HepG2 (cell line): ENCODE measurements at places on chromosomes 4 and X. TPM values are rescaled to one million over a fixed set of nuclear protein-coding genes. Genes with fewer than 3 reads are reported as not detected.
A peak's percentile ranks its signal among the peaks of the same experiment; 100 is the strongest.

DNA sequence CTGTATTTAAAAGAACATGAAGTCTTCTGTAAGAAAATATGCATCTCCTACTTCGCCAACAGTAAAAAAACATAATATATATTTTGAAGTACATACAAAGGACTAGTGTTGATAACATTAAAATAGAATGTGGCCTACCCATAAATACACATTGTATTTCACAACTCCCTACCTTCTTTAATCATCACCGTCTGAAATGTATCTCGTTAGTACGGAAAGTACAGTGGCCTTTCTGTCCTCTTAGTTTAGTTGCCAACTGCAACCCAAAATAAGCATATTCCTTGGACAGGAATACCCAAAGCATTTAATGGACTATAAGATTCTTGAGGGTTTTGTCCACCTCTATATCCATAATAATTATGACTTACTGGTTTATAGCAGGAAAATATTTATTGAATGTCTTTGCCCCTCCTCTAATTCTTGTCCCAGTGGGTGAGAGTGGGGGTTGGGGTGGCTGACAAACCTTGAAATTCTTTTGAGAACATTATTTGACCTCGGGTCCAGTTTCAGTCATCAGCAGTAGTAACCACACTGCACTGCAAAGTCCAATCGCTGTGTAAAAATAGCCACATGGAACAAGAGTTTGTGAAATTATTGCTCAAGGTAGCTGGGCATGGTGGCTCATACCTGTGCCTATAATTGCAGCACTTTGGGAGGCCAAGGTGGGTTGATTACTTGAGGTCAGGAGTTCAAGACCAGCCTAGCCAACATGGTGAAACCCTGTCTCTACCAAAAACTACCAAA is 474.5 kb downstream of the KLHL13 start:
- H3K4me3 ChIP-seq = no peak overlapping the region
- no peaks in the 10 kb centered on the region for H3K36me3 ChIP-seq
- no peaks in the 10 kb centered on the region for H3K27me3 ChIP-seq
- H3K27ac ChIP-seq = no peak overlapping the region

- H3K27me3 ChIP-seq = no peaks in the 10 kb centered on the region
- no peak for DNase-seq
- H3K4me3 ChIP-seq = no peak overlapping the region
- H3K4me1 ChIP-seq = no peaks in the 10 kb centered on the region
- no peak overlapping the region for H3K27ac ChIP-seq
Observed at GRCh38 chrX:340641-341423, 22.2 kb upstream of the GTPBP6 start.

DNA sequence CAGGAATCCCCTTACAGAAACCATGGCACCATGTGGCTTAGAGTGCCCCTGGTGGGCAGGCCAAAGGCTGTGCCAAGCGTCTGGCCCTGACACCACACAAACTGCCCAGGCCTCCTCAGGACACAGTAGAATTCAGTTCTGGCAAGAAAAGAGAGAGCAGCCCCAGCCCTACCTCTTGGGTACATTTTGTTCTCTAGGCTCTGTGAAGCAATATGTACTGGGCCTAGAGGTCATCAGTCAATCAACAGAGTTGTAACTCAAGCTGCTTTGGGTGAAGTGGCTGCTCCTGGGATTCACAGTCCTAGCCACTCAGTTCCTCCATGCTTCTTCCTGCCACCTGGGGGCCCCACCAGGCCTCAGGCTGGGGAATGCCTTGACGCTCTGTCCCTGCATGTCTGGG is 158.1 kb upstream of the MAMLD1 start:
- no peaks in the 10 kb centered on the region for H3K36me3 ChIP-seq
- no peak for DNase-seq

GRCh38 chrX:123962006-123962467 is 531 bp downstream of the STAG2 start:
- peaks cover 15% of the 10 kb centered on the region for H3K4me1 ChIP-seq
- no peak for DNase-seq

DNA sequence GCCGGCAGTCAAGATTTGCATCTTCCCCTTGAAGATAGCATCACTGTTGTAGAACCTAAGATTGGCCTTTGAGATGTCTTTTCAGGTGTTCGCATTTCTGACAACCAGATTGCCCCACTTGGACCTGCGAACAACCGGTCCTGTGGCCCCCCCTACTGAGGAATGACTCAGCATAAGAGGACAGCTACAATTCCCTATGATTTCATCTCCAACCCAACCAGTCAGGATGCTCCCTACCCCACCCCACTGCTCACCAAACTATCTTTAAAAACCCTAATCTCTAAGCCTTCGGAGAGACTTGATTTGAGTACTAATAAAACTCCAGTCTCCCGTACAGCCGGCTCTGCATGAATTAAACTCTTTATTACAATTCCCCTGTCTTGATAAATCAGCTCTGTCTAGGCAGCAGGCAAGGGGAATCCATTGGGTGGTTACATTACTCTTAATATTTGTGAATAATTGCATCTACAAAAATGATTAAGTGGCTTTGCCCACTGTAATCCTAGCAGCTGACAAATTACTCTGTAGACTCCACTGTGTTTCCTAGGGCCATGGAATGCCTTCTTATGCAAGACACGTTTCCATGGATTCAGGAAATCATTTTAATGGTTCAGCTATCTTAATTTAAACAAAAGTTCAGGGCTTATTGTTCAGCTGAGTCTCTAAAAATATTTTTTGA is 95.4 kb downstream of the GPR143 start:
- no peaks in the 10 kb centered on the region for H3K4me1 ChIP-seq
- H3K4me3 ChIP-seq = no peak overlapping the region
- H3K27ac ChIP-seq = no peak overlapping the region
- no peaks in the 10 kb centered on the region for H3K27me3 ChIP-seq

DNA sequence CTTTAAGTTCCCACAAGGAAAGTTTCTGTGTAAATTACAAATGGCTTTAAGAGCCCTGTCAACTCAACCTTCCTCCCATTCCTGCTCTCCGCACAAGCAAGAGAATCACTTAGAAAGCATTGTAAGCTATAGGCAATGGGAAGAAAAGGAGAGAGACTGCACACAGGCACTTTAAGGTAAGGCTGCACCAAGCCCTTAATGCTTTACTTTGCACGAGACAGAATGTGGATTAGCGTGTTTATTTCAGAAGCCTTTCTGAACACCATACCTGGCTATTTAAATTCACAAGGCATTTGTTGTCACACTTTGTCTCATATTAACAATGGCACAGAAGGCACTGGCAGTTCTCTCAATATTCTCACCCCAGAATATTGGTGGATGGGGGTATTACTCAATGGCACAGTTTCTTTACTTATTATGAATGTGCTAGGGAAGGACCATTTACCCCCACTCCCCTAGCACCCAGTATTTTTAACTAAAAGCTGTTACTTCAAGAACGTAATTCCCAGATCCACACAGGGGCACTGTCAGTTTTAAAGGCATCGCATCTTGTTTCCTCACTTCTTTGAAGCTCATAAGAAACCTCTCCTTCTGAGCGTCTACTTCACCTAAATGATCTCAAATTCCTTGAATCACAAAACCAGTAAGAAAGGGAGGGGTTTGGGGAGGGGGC is 150.0 kb downstream of the MAML3 start:
- H3K4me3 ChIP-seq = no peak overlapping the region
- H3K27me3 ChIP-seq = peaks cover 8% of the 10 kb centered on the region; the same call in 1 of the 3 replicates
- H3K27ac ChIP-seq = no peak overlapping the region
- no peaks in the 10 kb centered on the region for H3K36me3 ChIP-seq

DNA sequence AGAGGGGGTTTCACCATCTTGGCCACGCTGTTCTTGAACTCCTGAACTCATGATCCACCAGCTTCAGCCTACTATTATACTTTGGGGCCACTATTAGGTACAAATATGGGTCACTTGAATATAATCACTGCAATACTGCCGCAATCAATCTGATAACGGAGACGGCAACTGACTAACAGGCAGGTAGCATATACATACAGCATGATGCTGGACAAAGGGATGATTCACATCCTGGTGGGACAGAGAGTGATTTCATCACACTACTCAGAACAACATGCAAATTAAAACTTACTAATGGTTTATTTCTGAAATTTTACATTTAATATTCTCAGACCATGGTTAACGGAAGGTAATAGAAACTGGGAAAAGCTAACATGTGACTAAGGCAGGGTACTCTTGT is 10.9 kb downstream of the LRBA start:
- no peak overlapping the region for H3K27ac ChIP-seq
- no peak overlapping the region for H3K4me3 ChIP-seq

GRCh38 chr4:2823671-2824328 is 19.8 kb upstream of the ADD1 start:
- H3K36me3 ChIP-seq = peaks cover 20% of the 10 kb centered on the region
- DNase-seq = no peak
- no peak overlapping the region for H3K4me3 ChIP-seq
- no peak overlapping the region for H3K27ac ChIP-seq
- no peaks in the 10 kb centered on the region for H3K4me1 ChIP-seq
- H3K27me3 ChIP-seq = no peaks in the 10 kb centered on the region

DNA sequence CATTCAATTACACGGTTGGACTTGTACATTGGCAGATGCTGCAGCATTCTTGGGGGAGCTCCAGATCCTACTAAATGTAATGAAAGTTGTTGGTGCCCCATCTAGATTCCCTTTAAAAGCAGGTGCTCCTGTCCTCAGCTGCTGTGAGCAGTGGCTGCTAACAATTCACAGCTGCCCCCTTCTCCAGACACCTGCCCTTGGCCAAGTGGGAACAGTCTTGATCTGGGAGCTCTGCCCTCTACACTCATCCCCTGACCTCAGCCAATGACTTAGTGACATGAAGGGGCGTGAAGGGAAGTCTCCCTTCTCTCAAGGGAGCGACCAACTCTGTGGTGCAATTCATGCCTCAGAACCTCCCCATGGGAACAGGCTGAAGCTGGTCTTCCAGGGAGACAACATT is 125.7 kb downstream of the EIF4E start:
- no peaks in the 10 kb centered on the region for H3K4me1 ChIP-seq
- H3K27me3 ChIP-seq = no peaks in the 10 kb centered on the region
- H3K27ac ChIP-seq = no peak overlapping the region
- H3K4me3 ChIP-seq = no peak overlapping the region
- H3K36me3 ChIP-seq = no peaks in the 10 kb centered on the region
- DNase-seq = no peak

- no peaks in the 10 kb centered on the region for H3K36me3 ChIP-seq
- no peak overlapping the region for H3K27ac ChIP-seq
- no peaks in the 10 kb centered on the region for H3K27me3 ChIP-seq
- DNase-seq = no peak
- H3K4me1 ChIP-seq = no peaks in the 10 kb centered on the region
Observed at GRCh38 chr4:74309223-74309622, 953 bp downstream of the EPGN start.

DNA sequence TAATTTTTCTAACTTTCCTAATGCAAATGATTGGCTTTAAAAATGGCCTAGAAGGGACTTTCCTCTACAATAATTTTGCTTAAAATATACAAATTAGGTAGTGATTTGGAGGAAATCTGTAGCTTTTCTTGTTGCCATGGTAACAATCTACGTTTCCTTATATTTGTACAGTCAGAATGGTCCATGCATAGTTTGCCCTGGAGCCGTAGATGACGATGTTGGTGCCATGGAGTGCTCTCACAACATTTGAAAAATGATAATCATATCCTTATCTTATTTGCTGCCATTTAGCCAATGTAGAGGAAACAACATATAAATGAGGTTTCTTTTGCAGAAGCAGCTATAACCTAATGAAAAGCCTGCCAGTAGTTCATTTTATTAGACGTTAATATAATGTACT is 89.0 kb upstream of the NMU start:
- DNase-seq = no peak
- no peaks in the 10 kb centered on the region for H3K4me1 ChIP-seq
- no peaks in the 10 kb centered on the region for H3K36me3 ChIP-seq
- H3K27me3 ChIP-seq = no peaks in the 10 kb centered on the region
- no peak overlapping the region for H3K27ac ChIP-seq

DNA sequence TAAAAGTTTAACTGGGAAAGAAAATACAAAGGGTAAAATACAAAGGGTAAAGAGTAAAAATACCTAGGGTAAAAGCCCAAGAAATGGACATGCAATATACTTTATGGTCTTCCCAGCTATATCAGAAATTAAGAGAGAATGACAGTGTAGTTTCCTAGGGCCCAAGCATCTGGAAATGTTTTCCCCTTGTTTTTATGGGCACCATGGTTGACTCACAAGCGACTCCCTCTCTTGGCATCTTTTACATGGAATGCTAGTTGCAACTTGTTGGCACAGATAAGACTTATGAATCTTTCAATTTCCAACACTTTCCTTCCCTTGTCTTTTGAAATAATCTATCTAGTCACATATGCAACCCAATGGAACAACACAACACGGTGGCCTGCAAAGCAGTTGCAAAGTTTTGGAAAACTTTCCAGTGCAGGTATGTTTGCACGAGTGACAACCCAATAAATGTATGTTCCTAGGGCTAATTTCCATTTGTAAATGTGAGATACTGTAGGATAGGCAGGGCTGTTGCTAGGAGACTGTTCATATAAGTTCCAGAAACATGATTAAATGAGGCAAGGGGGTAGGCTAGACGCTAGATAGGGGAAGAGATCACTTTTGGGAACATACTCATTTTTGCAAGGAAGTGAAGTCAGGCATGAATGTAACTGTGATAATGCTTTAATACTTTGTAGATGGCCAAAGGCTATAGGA is 36.4 kb upstream of the CWH43 start:
- no peaks in the 10 kb centered on the region for H3K36me3 ChIP-seq
- no peak overlapping the region for H3K27ac ChIP-seq
- no peak overlapping the region for H3K4me3 ChIP-seq
- H3K27me3 ChIP-seq = no peaks in the 10 kb centered on the region
- H3K4me1 ChIP-seq = no peaks in the 10 kb centered on the region

DNA sequence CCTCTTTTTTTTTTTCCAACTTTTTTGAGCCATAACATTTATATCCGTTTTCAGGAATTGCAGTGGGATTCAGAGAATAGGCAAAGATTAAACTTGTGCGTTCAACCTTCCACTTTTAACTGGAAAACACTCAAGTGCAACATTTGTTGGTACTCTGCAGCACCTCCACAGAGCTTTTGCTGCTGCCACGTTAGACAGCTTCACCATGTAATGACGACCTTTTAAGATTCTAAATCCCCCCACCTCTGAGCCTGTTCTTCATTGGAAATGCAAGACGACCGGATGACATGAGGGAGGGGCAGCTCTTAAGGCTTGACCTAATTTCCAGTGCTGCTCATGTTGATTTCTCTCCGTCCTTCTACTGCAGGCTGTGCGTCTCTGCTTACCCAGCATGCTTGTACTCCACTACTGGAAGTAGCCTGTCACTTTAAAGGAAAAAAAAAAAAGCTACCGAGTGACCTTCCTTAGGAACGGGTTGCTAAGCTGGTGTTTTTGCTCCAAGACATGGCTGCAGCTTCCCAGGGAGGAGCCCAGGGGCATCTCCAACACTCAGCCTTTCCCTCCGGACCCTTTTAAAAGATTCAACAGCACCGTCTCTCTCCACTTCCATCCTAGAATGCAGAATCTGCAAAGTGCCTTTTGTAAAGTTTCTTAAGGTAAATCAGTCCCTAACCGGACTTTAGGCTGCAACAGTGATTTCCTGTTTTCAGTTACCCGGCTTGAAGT is at the start of gene CC2D2A:
Gene CC2D2A (plus strand): TSS at position 481 of the 726 bp plus-strand sequence. CDS start 6,051 bp downstream, outside the sequence.
- no peak for DNase-seq
- peaks cover 15% of the 10 kb centered on the region; the same call in 1 of the 3 replicates for H3K27me3 ChIP-seq
- no peaks in the 10 kb centered on the region for H3K36me3 ChIP-seq
- H3K4me3 ChIP-seq = peak within 1 kb of the TSS; percentile 26; the same call in 1 of the 2 replicates
- no peaks in the 10 kb centered on the region for H3K4me1 ChIP-seq

The FABP2 gene
- total RNA-seq = 1.2 and 1.9 TPM in 2 replicates

The MCF2 gene
- not detected in 2 replicates for total RNA-seq

The PPP4R3C gene
- total RNA-seq = not detected in 2 replicates

The GASK1B gene
- 40.4 and 50.0 TPM in 2 replicates for total RNA-seq

The UGT2A3 gene
- 74.1 and 97.2 TPM in 2 replicates for total RNA-seq
